ENCODE measurements at places on chromosomes 1 and 21.

DNA sequence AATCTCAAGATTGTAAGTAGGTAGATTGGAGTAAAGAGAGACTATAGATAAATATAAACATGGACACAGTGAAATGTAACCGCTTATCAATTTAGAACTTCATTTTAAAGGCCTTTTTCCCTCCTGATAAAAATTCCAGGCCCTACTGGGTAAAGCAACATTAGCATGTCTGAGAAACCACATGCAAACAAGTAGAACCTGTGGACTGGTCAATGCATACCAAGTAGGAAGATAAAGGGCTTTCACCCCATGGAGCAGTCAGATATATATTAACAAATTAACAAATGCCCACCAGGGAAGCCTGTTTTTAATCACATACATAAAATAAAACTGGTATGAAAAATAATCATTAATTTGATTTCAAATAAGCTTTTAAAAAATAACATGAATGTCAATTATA, 8.1 kb downstream of the DPH5 start:
- DNase-seq, result no peak

DNA sequence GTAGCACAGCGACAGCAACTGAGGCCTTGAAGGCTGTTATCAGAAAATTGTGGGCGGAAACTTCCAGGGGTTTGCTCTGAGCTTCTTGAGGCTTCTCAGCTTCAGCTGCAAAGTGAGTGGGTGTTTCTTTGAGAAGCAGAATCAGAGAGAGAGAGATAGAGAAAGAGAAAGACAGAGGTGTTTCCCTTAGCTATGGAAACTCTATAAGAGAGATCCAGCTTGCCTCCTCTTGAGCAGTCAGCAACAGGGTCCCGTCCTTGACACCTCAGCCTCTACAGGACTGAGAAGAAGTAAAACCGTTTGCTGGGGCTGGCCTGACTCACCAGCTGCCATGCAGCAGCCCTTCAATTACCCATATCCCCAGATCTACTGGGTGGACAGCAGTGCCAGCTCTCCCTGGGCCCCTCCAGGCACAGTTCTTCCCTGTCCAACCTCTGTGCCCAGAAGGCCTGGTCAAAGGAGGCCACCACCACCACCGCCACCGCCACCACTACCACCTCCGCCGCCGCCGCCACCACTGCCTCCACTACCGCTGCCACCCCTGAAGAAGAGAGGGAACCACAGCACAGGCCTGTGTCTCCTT, at the start of gene FASLG:
Gene FASLG (plus strand): TSS at position 233 of the 583 bp plus-strand sequence. CDS start 99 bp downstream, at position 332.
- no peak for DNase-seq

- DNase-seq, result no peak
Observed at GRCh38 chr1:96388421-96389310, 332.9 kb upstream of the PTBP2 start.

- DNase-seq, result peak; percentile 21
Observed at GRCh38 chr1:2801535-2802291, at the start of gene TTC34. Gene TTC34, minus strand, starts transcription at chr1:2801693. Its CDS starts 866 bp downstream, at chr1:2800827.

DNA sequence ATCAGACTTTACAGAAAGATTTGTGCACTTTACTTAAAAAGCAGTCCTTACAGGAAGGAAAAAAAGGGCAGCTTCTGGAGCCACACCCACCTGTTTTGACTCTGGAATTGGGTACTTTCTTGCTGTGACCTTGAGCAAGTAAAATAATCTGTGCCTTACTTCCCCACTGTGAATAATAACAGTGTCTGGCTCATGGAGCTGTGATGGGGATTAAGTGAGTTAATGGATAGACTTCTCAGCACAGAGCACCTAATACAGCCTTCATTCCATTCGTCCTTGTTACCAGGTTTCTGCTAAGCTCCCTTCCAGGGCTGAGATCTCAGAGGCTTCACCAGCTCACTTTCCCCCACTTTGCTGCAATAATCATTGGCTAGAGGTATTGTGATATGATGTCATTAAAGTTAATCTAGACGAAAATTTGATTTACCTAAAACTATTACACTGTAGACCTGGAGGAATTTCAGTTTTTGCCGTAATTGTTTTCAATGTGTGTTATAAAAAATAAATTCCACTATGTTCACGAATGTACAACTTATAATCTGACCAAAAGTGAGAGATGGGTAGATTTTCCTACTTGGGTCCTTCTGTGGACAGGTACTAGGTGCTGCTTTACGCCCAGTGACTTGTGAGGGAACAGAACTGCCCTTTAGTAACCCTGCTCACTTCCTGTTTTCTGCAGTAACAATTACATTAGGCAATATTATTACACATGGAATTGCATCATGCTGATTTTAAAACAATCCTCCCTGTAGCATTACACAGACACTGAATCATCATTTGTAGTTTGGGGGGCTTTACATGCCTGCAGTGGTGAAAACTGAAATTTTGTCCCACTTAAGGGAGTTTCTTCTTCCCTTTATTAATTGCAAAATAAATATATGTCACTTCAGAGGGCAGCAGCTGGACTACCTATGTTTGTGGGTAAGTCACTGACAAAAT, 19.7 kb upstream of the ABCG1 start:
- peak; percentile 46 for DNase-seq

- no peak for DNase-seq
Observed at GRCh38 chr1:23931491-23931880, 18.3 kb upstream of the CNR2 start.

DNA sequence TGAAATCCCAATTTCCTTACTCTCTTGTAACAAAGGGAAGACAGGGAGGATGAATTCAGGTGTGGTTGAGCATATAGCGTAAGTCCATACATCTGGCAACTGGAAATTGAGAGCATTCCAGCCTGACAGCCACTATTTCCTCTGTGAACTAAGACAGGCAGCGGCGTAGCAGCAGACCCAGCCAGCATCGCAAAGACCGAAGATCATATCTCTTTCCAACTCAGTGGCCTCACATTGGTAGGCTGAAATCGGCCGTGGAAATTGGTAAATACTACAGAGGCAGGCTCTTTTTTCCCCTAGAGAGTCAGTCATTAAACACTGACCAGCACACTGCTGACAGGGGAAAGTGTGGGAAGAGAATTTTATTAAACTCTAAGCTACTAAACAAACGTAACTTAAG, 43.4 kb downstream of the TARBP1 start:
- DNase-seq, result no peak

- no peak for DNase-seq
Observed at GRCh38 chr21:36945496-36946138, 20.9 kb downstream of the HLCS start.

GRCh38 chr1:164228928-164229327, 330.1 kb upstream of the PBX1 start:
- no peak for DNase-seq

- no peak for DNase-seq
Observed at GRCh38 chr21:32842146-32842545, 70.6 kb upstream of the PAXBP1 start.

GRCh38 chr1:9809100-9809510, 14.7 kb downstream of the CLSTN1 start:
- no peak for DNase-seq

GRCh38 chr1:3774946-3775489, 2.5 kb downstream of the SMIM1 start:
- DNase-seq, result no peak

GRCh38 chr1:156420205-156421061, 51.4 kb downstream of the RHBG start:
- DNase-seq, result no peak

DNA sequence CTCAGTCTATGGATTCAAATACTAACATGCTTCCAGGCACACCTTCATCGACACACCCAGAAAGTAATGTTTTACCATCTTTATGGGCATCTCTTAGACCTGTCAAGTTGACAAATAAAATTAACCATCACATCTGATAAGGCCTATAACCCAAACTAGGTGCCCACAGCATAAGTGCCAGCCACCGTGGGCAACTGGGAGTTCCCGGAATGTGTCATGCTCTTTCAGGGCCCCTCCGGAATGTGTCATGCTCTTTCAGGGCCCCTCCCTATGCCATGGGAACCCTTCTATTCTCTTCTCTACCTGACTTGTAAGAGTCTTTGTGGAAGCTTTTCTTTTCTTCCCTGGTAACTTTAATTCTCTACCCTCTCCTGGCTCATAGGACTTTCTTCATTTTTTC, 26.6 kb downstream of the KRTAP24-1 start:
- no peak for DNase-seq

DNA sequence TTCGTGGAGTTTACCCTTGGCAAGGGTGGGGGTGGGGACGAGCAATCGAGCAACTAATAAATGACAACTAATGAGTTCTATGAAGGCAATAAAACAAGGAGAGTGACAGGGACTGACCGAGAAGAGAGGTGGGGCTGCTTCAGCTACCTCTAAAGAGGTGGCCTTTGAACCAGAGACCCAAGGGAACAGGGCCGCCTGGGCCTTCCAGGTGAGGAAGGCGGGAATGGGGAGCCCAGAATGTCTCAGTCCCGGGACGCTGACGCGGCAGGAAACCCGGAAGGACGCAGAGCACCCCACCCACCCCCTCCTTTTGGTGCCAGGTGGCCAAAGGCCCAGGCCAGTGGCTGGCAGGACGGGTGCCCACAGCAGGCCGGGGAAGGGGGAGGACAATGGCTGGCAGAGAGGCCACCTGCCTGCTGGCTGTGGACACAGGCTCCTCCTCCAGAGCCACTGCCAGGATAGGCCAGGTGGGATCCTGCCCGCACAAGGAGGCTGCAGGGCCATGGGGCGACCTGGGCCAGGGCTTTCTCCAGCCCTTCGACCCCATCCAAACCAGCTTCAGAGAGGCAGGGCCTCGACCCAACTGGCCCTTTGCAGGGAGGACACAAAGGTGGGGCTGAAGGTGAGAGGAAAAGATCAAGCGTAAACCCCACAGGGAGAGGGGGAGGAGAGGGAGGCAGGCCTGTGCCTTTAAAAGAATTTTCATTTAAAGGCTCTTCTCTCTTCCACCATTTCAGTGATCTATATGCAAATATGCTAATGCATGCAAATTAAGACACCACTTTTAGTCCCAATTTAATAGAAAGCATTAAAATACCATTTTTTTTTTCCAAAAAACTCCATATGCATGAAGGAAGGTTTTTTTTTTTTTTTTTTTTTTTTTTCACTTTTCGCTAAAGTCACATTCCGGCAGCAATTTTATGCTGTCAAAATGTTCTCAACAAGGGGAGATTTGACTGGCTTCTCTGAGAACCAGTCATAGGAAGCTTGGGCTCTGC, 58.1 kb downstream of the CASZ1 start:
- DNase-seq, result no peak

GRCh38 chr1:201831371-201831770, 2.4 kb downstream of the IPO9 start:
- no peak for DNase-seq

GRCh38 chr1:41158147-41158875, 83.8 kb downstream of the SCMH1 start:
- no peak for DNase-seq

DNA sequence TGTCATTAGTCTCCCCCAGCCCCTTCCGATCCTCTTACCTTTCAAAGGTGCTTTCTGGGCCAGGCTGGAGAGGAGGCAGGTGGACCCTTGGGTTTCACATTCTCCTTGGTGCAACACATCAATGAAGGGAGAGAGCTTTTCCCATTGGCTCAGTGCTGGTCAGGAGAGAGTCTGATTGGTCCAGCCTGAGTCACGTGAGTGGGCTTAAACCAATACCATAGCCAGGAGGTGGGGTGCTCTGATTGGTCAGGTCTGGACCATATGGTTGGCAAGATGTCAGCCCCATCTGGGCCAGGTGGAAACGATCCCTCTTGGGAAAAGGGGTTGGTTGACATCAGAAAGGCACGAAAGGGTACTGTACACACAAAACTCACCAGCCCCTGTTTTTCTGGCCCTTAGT, 44.8 kb upstream of the ABCG1 start:
- no peak for DNase-seq

DNA sequence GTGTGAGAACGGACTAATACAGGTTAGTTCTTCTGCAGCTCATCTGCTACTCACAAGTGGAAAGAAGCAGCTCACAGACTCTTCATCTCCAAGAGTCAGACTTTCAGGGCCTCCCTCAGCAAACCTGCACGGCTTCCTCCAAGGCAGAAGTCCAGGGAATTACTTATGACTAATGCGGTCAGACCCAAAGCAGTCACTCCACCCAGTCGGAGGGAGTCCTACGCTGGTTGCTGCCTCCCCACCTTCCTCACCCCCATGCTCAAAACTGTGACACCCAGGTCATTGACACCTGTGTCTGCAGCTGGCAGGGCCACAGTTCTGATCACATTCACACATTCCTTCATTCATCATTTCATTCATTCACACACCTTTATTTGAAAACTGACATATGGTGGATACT, 38.4 kb upstream of the PRDM2 start:
- DNase-seq, result no peak

GRCh38 chr1:168636200-168636599, 59.8 kb downstream of the XCL1 start:
- no peak for DNase-seq

- DNase-seq, result no peak
Observed at GRCh38 chr1:24830680-24831272, 85.5 kb downstream of the CLIC4 start.

DNA sequence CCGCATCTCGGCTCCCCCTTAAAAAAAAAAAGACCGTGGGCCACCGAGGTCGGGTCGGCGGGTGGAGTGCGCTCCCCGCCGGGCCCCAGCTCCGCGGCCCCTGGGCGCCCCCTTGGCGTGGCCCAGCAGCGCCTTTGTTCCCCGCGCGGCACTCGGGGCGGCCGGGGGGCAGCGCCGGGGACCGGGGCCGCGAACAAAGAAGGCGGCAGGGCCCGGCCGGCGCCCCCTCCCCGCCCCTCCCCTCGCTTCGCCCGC, 571 bp downstream of the MARCKSL1 start:
- DNase-seq, result no peak

- no peak for DNase-seq
Observed at GRCh38 chr1:153505576-153505975, 30.2 kb downstream of the S100A6 start.

All from SW 1271 (cell line).